Osteoblast (primary cell): ENCODE measurements at places on chromosomes 5 and 9. TPM values are rescaled to one million over a fixed set of nuclear protein-coding genes. Genes with fewer than 3 reads are reported as not detected.
A peak's percentile ranks its signal among the peaks of the same experiment; 100 is the strongest.

IFNK gene
- total RNA-seq = not detected in 2 replicates

PNPLA7 gene
- total RNA-seq = 1.8 and 2.7 TPM in 2 replicates

DNA sequence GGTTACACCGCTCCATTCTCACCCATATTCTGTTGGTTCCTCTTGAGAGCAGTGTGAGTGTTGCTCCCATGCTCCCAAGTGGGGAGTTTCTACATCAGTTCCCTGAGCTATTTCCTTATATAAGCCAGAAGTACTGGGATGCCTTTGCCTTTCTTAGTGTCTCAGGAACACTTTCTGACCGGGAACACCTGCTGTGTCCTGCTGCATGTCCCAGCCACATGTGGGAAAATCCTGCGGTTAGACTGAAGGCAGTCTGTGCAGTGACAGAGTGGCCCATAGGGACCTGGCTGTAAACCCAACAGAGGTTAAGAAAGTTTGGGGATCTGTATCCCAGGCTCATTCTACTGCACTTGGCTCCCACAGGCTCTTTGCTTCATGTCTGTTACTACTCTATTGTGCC lies 126.0 kb downstream of the EGFLAM start:
- DNase-seq = no peak

BNC2 gene
- total RNA-seq = 51.3 and 53.9 TPM in 2 replicates

- no peak for DNase-seq
These were observed 154.3 kb downstream of the SPOCK1 start for GRCh38 chr5:137344723-137345322.

DNA sequence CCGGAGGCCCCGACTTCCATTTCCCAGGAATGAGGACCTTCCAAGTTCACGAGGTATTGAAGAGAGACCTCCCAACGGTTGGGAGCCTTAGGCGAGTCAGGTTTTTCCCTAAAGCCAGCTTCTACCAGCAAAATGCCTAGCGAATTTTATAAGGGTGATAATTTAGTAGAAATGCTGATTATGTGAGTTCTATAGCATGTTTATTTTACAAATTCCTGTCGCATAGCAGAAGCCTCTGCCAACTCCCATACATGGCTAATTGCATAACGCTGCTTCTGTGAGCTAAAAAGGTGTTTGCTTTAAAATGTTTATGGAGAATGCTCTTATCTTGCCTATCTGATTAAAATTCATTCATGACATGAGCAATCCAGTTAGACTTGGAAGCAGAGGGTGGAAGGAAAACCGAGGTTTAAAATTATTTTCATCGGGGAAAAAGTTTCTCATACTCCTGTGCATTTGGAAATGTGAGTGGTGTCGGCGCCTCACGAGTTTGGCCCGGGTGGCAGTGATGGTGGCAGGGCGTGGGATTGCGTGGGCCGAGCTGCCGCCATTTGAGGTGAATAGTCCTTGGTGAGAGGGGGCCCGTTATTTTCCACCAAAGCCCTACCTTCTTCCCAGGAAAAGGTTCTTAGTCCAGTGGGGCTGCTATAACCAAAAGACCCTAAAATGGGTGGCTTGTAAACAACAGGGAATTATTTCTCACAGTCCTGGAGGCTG lies 104.4 kb upstream of the FCN2 start:
- DNase-seq = peak; percentile 73

- DNase-seq = peak; percentile 98
These were observed 123.7 kb upstream of the CPEB4 start for GRCh38 chr5:173764332-173765028.

DNA sequence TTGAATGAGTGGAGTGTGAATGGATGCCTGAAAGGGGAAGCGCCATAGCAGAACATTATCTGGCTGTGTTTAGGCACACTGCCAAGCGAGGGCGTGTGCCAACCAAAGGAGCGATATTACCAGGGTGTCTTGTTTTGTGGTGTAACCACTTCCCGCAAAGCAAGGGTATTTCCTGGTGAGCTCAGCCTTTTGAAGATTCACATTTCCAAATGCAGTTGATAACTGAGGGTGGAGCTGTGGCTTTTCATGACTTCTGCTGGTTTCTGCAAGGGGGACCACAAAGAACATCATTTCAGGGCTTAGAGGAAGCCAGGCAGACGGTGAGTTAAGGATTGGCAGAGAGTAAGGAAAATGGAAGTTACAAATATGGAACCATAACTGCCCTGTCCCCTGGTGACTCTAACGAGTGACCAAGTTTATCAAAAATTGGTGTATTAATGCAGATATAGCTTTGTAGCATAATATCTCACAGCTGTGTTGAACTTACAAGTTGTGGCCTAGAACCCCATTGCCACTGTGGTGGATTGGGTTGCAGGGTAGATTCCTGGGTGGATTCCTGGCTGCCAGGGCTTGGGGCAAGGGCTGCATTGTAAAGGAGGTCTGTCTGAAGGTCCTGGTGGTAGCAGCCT lies 71.4 kb downstream of the RALGPS1 start:
- DNase-seq = no peak

FUBP3 gene
- total RNA-seq = 45.6 and 46.3 TPM in 2 replicates

- DNase-seq = no peak
These were observed 349.0 kb upstream of the FAM174A start for GRCh38 chr5:100186181-100186580.

ARHGAP26 gene
- total RNA-seq = 6.2 and 7.6 TPM in 2 replicates

DNA sequence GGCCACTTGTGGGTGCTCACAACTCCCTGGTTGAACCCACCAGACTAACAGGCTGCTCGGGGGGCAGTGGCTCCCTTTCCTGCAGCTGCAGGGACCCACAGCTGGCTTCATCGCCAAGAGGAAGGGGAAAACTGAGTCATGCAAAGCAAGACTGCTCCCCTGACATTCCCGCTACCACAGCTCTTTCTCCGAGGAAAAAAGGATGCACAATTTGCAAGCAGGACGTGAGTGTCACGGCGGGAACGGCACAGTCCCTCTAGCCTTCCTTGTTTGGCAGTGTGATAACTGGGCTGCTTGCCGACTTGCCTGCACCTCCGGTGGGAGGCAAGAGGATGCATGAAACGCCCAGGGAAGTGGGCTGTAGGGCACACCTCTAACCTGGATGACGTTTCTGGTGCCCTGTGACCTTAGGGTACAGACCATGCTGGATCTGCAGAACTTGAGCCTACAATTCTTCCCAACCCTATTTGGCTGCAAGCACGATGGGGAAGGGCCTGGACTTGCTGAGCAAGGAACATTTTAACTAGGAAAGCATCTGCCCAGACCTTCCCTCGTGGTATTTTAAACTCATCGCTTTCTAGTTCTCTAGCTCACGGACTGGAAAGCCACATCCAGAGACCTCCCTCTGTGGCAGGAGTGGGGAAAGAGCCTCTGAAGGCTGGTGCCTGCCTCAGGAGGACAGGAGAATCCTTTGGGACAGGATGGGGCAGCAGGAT lies 7.8 kb downstream of the SH3PXD2B start:
- peak; percentile 74 for DNase-seq

- peak; percentile 94 for DNase-seq
These were observed 101.7 kb upstream of the SARDH start for GRCh38 chr9:133839822-133840329.

DNA sequence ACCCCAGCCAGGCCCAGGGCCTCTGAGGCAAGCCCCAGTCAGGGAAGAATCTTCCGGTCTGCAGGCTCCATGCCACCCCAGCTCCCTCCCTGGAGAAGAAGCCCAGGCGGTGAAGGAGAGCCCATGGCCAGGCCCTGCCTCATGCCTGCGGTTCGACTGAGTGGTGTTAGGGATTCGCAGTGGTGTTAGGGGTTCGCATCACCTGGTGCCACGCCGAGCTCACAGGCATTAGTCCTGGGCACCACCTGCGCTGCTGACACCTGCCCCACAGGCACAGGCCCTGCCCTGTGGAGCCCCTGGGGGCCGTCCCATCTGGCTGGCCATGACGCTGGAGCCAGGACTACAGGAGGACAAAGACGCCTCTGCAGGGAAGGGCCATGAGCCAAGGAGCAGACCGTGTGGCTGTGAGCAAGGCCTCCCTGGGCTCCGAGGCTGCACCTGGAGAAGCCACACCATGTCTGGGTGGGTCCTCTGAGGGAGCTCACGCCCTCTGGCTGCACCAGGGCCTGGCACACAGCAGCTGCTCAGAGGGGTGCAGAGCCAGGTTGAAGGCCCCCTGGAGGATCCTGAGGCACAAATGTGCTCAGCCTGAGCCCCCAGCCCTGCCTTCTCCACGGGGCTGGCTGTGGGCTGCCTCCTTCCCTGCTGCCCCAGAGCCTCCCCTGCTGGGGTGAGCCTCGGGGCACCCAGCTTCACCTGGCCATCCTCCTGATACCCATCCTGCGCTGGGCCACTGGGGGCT lies 27.6 kb upstream of the RNF130 start:
- peak; percentile 30 for DNase-seq
